ENCODE measurements at places on chromosomes 4 and X. TPM values are rescaled to one million over a fixed set of nuclear protein-coding genes. Genes with fewer than 3 reads are reported as not detected.

UCP1 gene
- total RNA-seq: not detected

HTN3 gene
- not detected for total RNA-seq

GRCh38 chr4:78561677-78562076 lies 10.1 kb downstream of the ANXA3 start:
- H3K4me1 ChIP-seq: peaks cover 16% of the 10 kb centered on the region
- no peak overlapping the region for H3K27ac ChIP-seq
- H3K4me3 ChIP-seq: no peak overlapping the region
- peaks cover 17% of the 10 kb centered on the region for H3K36me3 ChIP-seq
- DNase-seq: no peak
- peaks cover 3% of the 10 kb centered on the region for H3K27me3 ChIP-seq

DNA sequence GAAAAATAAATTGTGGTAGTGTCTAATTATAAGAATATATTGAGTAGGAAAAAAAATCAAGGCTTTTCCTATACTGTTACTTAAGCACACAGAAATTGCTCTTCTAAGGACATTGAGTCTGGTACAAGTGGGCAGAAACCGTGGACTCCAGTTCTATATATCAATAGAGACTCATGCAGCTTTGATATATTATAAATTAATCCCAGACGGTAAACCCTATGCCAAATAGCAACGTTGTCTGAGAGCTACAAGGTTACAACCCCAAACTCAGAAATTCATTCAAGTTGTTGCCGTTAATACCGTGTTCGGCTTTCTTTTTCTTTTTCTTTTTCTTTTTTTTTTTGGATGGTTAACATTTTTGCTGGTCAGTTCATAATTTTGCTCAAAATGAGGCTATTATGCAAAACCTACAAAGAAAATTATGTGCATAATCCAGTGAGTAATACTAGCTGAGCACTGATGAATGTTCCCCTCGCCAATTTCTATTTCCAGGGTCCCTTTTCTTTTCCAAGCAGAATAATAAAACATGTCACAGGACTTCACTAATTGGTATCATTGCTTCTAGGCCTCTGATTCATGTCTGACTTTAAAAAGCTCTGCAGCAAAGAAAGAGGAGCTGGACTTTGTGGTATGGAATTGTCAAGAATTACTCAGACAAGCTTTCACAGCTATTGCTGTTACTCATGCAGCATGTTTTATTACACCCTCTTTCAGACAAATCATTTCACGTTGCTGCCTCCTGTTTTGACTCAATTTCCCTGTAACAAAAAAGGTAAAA lies 737.7 kb downstream of the NLGN4X start:
- no peak overlapping the region for H3K4me3 ChIP-seq
- no peak overlapping the region for H3K27ac ChIP-seq
- DNase-seq: no peak
- H3K27me3 ChIP-seq: no peaks in the 10 kb centered on the region
- H3K4me1 ChIP-seq: no peaks in the 10 kb centered on the region
- no peaks in the 10 kb centered on the region for H3K36me3 ChIP-seq

DNA sequence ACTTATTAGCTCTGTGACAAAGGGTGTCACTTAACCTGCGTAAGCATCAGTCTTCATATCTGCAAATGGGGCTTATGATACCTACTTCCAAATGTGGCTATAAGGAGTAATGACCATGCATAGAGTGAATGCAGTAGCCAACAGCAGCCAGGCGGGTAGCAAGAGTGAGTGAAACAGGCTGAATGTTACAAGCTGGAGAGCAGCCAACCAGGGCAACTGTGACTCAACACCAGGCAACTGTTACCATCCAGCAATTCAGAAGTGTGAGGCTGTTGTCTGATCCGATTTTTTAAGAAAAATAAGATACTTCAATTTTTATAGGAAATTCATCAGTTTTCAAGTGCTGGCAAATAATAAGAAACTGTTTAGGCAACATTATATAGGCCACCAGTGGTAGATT lies 270.2 kb upstream of the TAPT1 start:
- H3K4me1 ChIP-seq: no peaks in the 10 kb centered on the region
- no peak overlapping the region for H3K27ac ChIP-seq
- DNase-seq: no peak
- no peaks in the 10 kb centered on the region for H3K36me3 ChIP-seq
- no peaks in the 10 kb centered on the region for H3K27me3 ChIP-seq

Data from activated T-helper 1 cell treated with anti-CD3 and anti-CD28 coated beads, Interleukin-12 subunit alpha, Interleukin-12 subunit beta, Interleukin-2, Interleukin-4 antibody, amounts not matched to agents 30 ng/mL and 10 ng/mL and 1 ng/mL, durations not matched to agents 14 hours and 24 hours and 36 hours (primary cell).